ENCODE measurements at places on chromosomes 2 and 18.

DNA sequence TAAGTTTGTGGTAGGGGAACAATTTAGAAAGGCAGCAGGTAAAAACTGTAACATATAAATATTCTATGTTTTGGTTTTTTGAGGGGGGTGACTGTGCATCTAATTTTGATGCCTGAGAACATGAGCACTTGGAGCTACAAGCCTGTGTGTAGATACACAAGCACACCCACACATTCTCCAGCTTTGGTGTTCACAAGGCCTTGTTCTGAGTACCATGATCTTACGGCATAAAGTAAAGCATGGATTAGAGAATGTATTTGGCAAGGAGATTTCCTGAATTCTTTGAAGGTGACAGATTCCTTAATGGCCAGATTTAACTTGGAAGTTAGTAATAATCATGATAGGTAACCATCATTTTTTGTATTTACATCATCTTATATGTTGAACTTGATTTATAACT is 42.7 kb downstream of the MAP3K20 start:
- no peak for DNase-seq

DNA sequence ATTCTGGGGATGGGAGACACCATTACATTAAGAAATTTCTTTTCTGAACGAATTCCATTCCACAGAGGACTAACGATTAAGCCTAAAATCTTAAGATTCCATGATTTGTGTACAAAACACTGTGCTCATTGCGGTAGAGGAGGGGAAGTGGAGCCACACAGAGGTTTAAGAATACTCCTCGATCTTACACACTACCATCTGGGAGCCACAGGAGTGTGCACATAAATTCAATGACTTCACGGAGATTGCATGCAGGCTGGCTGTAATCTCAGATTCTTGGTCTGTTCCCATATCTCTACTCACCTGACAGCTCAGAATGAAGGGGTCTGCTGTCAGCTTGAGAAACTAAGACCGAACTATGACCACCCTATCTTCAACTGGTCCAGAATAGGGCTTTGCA is 762 bp downstream of the VPS4B start:
- no peak for DNase-seq

DNA sequence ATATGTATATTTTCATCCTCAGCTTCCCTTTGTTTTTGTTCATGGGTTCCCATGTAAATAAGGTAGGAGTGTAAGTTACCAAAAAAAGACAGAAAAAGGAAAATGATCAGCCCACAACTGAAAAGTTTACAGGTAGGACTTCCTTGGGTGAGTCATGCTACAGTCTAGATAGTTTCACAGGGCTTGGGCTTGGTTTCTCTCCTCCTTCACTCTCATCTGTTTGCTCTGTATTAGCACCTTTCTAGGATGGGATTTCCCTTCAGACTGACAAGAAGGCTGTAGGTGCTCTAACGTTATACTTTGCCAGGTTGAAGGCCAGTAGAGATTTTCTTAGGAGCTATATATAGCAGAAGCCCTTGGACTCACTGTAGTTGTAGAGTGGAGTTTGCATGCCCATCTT is 57.9 kb downstream of the FAM171B start:
- no peak for DNase-seq

- no peak for DNase-seq
Observed at GRCh38 chr18:78686976-78687685, 292.5 kb upstream of the SALL3 start.

DNA sequence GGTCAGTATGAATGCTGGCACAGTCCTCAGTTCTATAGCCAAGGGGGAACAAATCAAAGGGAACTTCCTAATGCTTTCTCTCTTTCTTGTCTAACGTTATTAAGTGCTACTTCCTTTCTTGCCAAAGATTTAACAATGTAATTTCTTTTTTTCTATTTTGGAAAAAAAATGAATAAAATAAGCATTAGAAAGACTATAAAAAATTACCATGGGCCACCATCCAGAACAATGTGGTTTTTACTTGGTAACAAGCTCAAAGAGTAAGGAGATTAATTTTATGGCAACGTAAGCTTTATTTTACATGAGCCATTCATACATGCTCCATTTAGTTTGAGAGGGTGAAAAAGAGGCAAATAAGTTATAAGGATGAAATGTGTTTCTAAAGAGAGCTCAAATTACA is 40.1 kb downstream of the SERPINE2 start:
- DNase-seq = no peak

- DNase-seq = no peak
Observed at GRCh38 chr18:65768120-65768778, 17.4 kb downstream of the CDH7 start.

DNA sequence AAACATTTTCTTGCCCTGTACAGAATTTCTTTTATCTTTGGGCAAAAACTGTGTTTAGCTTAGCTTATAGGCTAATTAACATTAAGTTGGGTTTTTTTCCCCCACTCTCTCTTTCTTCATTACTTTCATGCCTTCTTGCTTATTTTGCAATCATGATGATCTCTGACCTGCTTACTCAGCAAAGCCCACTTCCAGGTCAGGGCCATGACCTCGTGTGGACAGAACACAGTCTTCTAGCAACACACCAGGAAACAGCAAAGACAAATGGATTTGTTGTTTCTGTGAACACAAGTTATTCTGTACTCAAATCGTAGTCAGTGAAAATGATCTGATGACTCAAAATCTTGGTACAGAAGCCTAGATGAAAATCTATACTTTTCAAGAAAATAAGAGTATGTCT is 60.7 kb downstream of the SPATS2L start:
- DNase-seq = no peak

DNA sequence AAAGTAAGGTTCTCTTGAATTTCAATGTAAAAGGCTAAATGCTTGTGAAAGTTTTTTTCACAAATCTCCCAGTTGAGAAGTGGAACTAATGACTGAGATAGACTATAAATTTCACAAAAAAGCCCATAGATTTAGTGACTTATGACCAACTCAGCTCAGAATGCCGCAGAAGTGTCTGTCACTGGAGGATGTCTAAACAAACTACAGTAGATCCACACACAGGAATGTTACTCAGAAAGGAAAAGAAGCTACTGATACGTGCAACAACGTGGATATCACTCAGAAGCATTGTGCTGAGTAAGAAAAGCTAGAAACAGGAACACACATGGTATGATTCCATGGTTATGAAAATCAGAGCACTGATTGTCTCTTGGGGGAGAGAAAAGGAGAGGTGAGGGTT is 151.9 kb downstream of the DOCK10 start:
- no peak for DNase-seq

GRCh38 chr18:63213331-63213900 is 106.2 kb downstream of the BCL2 start:
- no peak for DNase-seq

DNA sequence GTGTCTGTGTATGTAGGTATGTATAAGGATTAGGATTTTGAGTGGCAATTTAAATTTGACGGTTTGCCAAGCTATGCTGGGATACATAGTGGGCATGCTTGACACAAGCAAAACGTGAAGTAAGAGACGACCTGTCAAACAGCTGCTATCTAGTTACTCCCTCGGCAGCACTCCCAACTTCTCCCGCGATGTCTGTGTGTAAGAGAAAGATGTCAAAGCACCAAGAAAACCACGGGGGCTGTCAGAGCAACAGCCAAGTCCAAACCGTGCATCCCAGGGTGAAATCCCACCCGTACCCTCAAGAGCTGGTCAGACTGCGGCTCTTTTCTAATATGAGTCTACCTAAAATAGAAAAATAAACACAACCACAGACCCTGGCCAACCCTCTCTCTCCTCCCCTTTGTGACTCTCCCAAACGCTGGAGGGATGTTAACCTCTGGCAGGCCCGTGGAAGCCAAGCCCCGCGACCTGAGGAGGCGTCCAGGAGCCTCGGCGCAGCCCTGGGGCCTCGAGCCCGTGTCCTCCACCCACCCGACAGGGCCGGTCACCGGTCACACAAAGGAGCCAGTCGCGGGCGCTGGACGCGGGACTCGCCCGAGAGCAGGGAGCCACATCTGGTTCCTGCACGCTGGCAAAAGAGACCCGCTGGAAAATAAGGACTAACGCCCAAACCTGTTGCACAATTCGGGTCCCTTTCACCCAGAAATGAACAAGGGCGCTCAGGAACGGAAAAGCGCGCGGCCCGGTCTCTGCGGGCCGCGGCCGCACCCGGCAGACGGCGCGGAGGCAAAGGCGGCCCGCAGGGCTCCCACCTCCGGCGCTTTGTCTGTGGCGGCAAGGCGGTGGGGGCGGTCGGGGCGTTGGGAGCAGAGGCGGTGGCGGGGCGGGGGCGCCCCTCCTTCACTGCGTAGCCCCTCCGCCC is 925 bp downstream of the SESTD1 start:
- peak; percentile 16 for DNase-seq

DNA sequence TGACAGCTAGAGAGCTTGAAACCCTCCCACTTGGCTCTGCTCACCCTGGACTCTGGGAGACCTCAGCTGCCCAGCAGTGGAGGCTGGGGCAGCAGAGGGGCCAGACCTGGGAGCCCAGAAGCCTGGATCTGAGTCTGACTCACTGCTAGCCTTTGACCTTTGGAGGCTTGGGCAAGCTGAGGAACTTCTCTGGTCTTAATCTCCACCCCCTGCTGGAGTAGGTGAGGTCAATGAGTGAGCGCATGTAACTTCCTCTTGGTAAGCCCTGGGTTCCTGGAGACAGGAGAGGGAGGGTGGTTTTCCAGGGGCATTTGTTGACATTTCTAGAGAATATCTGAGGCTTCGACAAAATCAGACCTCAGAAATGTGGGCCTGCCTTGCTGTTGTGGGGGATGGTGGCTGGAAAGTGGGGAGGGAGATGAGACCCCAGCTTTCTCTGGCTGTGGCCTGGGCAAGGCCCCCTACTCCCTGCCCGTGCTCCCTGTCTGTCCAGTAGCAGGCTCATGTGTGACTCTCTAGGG is 73.0 kb upstream of the YWHAQ start:
- DNase-seq = no peak

GRCh38 chr2:231360401-231360800 is 35.1 kb upstream of the B3GNT7 start:
- no peak for DNase-seq

DNA sequence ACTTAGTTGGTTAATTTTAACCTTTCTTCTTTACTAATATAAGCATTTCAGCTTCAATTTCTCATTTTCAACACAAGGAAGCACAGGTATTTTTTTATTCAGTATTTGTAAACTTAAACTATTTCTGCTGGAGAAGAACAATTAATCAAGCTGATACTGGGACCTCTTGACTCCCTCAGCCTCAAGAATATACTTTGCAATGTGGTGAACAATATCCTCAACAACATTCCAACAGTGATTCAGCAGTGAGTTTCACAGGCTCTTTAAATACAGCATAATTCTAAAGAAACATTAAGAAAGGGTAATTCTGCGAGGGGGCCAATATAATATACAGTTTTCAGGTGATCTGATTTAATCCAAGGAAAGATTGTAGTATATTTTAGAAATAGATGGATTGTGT is 10.0 kb downstream of the RAPGEF4 start:
- DNase-seq = no peak

DNA sequence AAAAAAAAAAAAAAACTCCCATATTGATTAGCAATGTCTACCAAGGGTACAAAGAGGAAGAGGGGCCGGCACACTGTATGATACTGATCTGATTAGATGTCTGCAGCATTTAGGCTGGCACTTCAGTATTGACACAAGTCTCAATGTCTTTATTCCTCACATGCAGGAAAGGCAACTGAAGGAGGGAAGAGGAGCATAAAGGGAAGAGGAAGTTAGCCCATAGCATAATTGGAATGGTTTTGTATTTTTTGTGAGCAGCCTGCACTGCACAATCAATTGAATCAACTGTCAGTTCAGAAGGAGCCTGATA is 79.0 kb downstream of the DNER start:
- no peak for DNase-seq

DNA sequence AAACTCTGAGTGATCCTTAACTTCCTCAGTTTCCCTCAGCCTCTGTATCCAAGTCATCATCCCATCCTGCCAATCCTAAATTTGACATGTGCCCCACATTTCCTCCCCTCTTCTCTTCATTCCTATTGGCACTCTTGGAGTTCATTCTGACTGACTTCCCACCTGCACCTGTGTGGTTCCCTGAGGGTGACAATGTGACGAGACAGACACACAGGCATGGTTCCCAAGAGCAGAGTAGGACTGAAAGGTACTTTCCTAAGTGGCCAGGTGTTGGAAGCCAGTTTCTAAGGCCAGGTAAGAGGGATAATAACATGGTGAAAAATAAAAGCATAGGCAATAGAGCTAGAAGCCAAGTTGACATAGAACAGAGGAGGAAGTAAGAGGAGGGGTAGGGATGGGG is 24.2 kb upstream of the REG3G start:
- no peak for DNase-seq

DNA sequence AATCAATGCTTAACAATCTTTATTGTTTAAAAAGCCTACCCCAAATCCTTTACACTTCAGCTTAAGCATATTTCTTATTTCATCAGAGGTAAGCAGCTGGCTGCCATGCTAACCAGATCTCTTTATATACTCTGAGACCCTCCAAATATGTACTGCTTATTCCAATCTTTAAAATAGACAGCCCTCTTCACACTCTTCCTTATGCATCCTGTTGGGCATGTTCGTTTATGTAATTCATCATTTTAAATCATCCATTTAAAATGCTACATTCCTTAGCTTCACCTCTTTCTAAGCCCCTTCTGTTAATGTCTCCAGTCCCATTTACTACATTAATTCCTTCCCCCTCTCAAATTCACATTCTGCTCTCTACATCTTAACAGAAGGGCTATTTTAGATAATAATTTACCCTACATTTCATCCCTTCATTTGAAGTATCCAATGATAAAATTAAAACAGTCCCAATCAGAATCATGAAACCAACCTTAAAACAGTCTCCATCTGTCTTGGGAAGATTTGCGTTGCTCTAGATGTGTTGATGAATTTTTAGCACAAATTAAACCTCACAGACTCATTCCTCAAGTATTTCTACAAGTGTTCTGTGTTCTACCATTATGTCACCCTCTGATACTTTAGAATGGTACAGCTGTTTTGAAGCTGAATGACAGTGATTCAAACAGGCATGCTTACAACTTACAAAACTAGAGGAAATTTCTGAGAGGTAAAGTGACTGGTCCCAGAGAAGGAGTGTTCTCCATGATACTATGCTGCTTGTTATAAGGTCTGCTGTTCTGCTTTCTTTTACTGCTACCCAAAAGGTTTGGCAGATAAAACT is 59.1 kb downstream of the ZNF385B start:
- no peak for DNase-seq

- DNase-seq = no peak
Observed at GRCh38 chr2:164802095-164802707, 39.4 kb downstream of the COBLL1 start.

- DNase-seq = no peak
Observed at GRCh38 chr18:12751891-12752290, 49.0 kb downstream of the PSMG2 start.

GRCh38 chr18:56233595-56233994 is 404.8 kb downstream of the TXNL1 start:
- DNase-seq = peak; percentile 1

GRCh38 chr2:10427618-10427949 is 20.5 kb downstream of the ODC1 start:
- no peak for DNase-seq

- DNase-seq = no peak
Observed at GRCh38 chr18:32425466-32425865, 45.2 kb downstream of the GAREM1 start.

- DNase-seq = no peak
Observed at GRCh38 chr18:48766026-48766425, 184.7 kb downstream of the SMAD7 start.

All from nucleus accumbens (tissue), 56 donors.